Daoy (cell line): ENCODE measurements at places on chromosomes 16 and 17. TPM values are rescaled to one million over a fixed set of nuclear protein-coding genes. Genes with fewer than 3 reads are reported as not detected.

The TP53TG3D gene
- 3.0 and 3.2 TPM in 2 replicates for total RNA-seq

The TBC1D3E gene
- not detected in 2 replicates for total RNA-seq

The TAT gene
- not detected in 2 replicates for total RNA-seq

The AOC2 gene
- 0.89 and 1.0 TPM in 2 replicates for total RNA-seq

The CETP gene
- total RNA-seq: not detected in 2 replicates

The SLC35G6 gene
- total RNA-seq: 0.06 TPM in 1 of 2 replicates, not detected in the other

The ALDOC gene
- total RNA-seq: 1.3 and 2.4 TPM in 2 replicates

The QRICH2 gene
- 0.45 and 1.5 TPM in 2 replicates for total RNA-seq

The TK2 gene
- total RNA-seq: 8.5 TPM in 2 replicates

The KRT25 gene
- not detected in 2 replicates for total RNA-seq

The CES3 gene
- 0.29 TPM in 1 of 2 replicates, not detected in the other for total RNA-seq

The PRSS53 gene
- total RNA-seq: 0.39 and 1.2 TPM in 2 replicates

The RPGRIP1L gene
- 4.1 and 5.3 TPM in 2 replicates for total RNA-seq

The NUDT16L1 gene
- total RNA-seq: 26.7 and 42.4 TPM in 2 replicates

The CISD3 gene
- total RNA-seq: 0.57 and 3.4 TPM in 2 replicates

The TEX19 gene
- total RNA-seq: not detected in 2 replicates

The ALOX15B gene
- not detected in 2 replicates for total RNA-seq

The EPX gene
- not detected in 2 replicates for total RNA-seq

The KRT17 gene
- total RNA-seq: 276 and 317 TPM in 2 replicates

The IRX5 gene
- 3.6 and 7.6 TPM in 2 replicates for total RNA-seq

The TEKT3 gene
- total RNA-seq: not detected in 2 replicates

The TEX14 gene
- not detected in 2 replicates for total RNA-seq

The SLC25A10 gene
- 43.6 and 52.2 TPM in 2 replicates for total RNA-seq

The LITAFD gene
- not detected in 2 replicates for total RNA-seq

The TUBB3 gene
- 135 and 149 TPM in 2 replicates for total RNA-seq

The ADGRG1 gene
- 4.9 and 6.6 TPM in 2 replicates for total RNA-seq

The KATNB1 gene
- total RNA-seq: 22.7 and 25.1 TPM in 2 replicates

The APOBR gene
- 0.06 TPM in 1 of 2 replicates, not detected in the other for total RNA-seq

The ZNRF1 gene
- 17.5 and 21.9 TPM in 2 replicates for total RNA-seq

The HSBP1 gene
- 17.6 and 22.8 TPM in 2 replicates for total RNA-seq

The CCL17 gene
- not detected in 2 replicates for total RNA-seq

The PLA2G10 gene
- total RNA-seq: not detected in 2 replicates

The KRT28 gene
- not detected in 2 replicates for total RNA-seq

The DPEP3 gene
- not detected in 2 replicates for total RNA-seq

The DUS1L gene
- total RNA-seq: 82.5 and 99.0 TPM in 2 replicates

The CCP110 gene
- total RNA-seq: 14.2 and 17.7 TPM in 2 replicates

The PHB1 gene
- total RNA-seq: 177 and 182 TPM in 2 replicates

The C17orf78 gene
- not detected in 2 replicates for total RNA-seq

The SENP3 gene
- 92.2 and 104 TPM in 2 replicates for total RNA-seq

The HBA1 gene
- total RNA-seq: not detected in 2 replicates

The MYH1 gene
- not detected in 2 replicates for total RNA-seq

The CSF3 gene
- total RNA-seq: 0.29 TPM in 1 of 2 replicates, not detected in the other

The OSBPL7 gene
- total RNA-seq: 4.0 and 5.6 TPM in 2 replicates

The C16orf74 gene
- total RNA-seq: 14.1 and 17.8 TPM in 2 replicates

The KIF2B gene
- total RNA-seq: not detected in 2 replicates

The MT1E gene
- 248 and 365 TPM in 2 replicates for total RNA-seq

The SLC47A2 gene
- not detected in 2 replicates for total RNA-seq

The HSPB9 gene
- 0.06 TPM in 1 of 2 replicates, not detected in the other for total RNA-seq

The PRM1 gene
- not detected in 2 replicates for total RNA-seq

The TRPV3 gene
- 0.42 and 0.97 TPM in 2 replicates for total RNA-seq

The CHST4 gene
- total RNA-seq: 0.06 and 0.30 TPM in 2 replicates

The KIF18B gene
- 4.9 and 8.4 TPM in 2 replicates for total RNA-seq

The TMEM100 gene
- total RNA-seq: 0.06 TPM in 1 of 2 replicates, not detected in the other

The CSH2 gene
- not detected in 2 replicates for total RNA-seq

The EXOC3L1 gene
- 0.63 and 0.74 TPM in 2 replicates for total RNA-seq

The CCDC78 gene
- 0.23 and 0.24 TPM in 2 replicates for total RNA-seq

The CPHXL2 gene
- total RNA-seq: not detected in 2 replicates

The RHOT2 gene
- 38.7 and 42.9 TPM in 2 replicates for total RNA-seq
